ENCODE measurements at places on chromosomes 11 and 22. TPM values are rescaled to one million over a fixed set of nuclear protein-coding genes. Genes with fewer than 3 reads are reported as not detected.

Gene PGR
- total RNA-seq: not detected

Gene KCNC1
- not detected for total RNA-seq

Gene OR8D4
- total RNA-seq: not detected

Gene MS4A7
- not detected for total RNA-seq

Gene VWCE
- 0.73 TPM for total RNA-seq

Gene CASP1
- total RNA-seq: 16.9 TPM

Gene LRFN4
- total RNA-seq: 37.2 TPM

Gene SLC17A6
- not detected for total RNA-seq

Gene MRPL49
- total RNA-seq: 59.5 TPM

Gene SAA2
- not detected for total RNA-seq

Gene CSNK1E
- total RNA-seq: 171 TPM

Gene KRTAP5-9
- total RNA-seq: not detected

Gene TRIM49
- total RNA-seq: not detected

Gene PARVG
- total RNA-seq: not detected

Gene NCF4
- not detected for total RNA-seq

Gene HBD
- total RNA-seq: not detected
